ENCODE measurements at places on chromosomes 13 and 19.

- no peak for DNase-seq
Measured at GRCh38 chr19:16048583-16048982, 27.7 kb upstream of the TPM4 start.

- no peak for DNase-seq
Measured at GRCh38 chr13:87820241-87820640, 149.1 kb downstream of the SLITRK5 start.

DNA sequence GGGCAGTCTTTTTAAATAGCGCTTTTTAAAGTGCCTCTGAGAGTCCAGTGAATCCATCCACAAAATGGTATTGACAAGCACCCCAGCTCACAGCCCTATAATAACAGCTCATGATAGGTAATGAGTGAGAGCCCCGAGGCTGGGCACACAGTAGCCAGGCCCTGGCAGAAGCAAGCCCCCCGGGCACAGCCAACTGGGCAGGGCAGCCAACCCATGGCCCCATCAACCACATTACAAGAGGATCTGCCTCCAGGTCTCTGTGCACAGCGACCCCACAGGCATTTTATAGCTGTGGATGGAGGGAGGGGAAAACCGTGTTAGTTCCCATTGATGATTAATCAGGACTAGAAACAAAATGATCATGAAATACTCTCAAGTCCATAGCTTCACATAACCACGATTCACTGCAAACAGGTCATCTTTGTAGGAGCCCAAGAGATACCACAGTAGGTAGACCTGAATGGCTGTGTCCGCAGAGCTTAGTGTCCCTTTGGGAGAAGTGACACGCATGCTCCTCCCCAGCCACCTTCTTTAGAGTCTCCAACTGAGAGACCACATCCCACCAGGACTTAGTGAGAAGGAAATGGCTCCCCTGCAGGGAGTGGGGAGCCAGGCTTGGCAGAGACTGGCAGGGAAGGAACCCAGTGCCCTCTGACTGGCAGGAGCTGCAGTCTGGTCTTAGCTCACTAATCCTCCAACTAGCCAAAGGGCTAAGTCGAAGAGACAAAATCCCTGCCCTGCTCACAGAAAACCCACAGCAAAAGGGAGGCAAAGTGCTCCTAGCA is 4.3 kb upstream of the VSTM2B start:
- no peak for DNase-seq

DNA sequence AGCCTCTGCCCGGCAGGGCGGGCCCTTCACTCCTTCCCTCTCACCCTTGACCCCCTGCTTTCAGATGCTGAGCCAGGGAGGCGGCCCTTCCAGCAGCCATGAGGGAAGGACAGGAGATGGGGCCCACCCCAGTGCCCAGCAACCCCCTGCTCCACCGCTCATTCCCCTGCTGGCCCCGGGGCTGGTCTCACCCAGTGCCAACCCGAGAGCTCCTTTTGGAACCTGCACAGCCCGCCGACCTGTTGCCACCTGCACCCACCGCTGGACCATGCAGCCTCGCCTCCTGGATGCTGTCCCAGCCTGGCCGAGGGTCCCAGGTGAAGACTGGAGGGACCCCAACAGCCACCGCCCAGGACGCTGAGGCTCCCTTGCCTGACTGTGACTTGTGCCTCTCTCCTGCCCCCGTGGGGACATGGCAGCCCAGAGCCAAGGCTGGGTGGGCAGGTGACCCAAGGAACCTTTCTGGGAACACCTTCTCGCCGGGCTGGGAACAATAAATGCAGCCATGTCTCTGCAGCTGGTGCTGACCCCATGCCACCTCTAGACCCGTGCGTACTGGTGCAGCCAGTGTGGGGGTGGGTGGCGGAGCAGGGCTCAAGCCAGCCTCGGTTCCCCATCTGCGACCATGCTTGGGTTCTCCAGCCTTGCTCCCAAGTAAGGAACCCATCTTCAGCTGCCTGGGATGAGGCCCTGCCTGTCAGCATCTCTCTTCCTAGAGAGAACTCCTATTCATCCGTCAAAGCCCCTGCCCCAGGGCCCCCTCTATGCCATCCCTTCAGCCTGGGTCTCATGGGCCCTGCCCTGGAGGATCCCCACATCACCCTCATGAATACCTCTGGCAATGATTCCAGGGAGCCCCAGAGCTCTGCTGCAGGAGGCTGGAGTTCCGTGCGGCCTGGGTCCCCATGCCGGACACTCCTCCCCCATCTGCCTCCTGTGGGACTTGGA is 3.7 kb downstream of the FAM174C start:
- no peak for DNase-seq

- no peak for DNase-seq
Measured at GRCh38 chr13:77001963-77002587, 10.2 kb downstream of the CLN5 start.

- peak; percentile 51 for DNase-seq
Measured at GRCh38 chr13:30720172-30720869, 15.0 kb upstream of the ALOX5AP start.

GRCh38 chr19:15812060-15812722 is 3.3 kb downstream of the OR10H1 start:
- peak; percentile 10 for DNase-seq

DNA sequence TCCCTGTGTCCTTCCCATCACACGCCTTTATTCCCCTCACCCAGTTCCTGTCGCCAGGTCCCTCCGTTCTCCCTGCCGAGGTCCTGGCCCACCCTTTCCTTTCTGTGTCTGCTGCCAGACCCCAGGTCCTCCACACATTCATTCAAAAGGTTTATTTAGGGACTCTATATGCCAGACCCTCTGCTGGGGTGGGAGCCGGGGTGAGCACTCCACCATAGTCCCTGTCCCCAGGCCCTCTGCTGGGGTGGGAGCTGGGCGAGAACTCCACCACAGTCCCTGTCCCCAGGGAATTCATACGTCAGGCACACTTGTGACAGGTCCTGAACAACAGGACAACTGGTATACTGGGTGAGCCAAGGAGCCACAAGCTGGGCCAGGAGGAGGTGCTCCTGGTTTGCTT is 34.4 kb upstream of the TUBGCP3 start:
- no peak for DNase-seq

DNA sequence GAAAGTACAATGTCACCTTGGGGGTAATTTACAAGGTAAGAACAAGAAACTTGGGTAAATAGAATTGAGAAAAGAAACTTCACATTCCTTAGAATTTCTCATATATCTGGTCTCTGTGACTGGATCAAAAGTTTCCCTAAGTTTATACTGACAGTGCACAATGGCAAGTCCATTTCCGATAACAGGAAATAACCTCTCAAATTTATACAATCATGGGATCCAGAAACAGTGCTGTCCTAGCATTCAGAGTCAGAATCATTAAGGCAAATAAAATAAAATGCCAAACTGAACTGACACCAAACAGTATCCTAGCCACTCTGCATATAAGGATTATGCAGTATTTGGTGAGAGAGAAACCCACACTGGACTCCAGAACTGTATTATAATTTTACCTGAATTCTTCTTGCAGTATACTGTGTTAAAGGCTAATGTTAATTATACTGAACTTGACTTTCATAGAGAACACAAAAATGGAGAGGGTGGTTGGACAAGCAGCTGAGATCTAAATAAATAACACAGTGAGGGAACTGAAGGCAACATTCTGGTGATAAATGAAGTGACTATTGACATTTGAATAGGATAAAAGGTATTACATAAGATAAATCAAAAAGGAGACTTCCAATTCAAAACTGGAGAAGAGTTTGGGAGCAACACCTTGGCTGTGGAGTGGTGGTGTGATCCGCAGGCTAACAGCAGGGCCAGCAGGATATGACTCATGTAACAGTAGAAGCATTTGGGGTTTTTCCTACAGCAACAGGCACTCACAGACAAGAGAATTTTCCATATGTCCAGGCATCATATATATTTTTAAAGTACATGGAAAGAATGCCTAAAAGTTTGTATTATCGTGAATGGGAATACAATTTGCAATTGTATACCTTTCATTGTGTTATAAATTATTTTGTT is 932.5 kb upstream of the MIR17HG start:
- no peak for DNase-seq

DNA sequence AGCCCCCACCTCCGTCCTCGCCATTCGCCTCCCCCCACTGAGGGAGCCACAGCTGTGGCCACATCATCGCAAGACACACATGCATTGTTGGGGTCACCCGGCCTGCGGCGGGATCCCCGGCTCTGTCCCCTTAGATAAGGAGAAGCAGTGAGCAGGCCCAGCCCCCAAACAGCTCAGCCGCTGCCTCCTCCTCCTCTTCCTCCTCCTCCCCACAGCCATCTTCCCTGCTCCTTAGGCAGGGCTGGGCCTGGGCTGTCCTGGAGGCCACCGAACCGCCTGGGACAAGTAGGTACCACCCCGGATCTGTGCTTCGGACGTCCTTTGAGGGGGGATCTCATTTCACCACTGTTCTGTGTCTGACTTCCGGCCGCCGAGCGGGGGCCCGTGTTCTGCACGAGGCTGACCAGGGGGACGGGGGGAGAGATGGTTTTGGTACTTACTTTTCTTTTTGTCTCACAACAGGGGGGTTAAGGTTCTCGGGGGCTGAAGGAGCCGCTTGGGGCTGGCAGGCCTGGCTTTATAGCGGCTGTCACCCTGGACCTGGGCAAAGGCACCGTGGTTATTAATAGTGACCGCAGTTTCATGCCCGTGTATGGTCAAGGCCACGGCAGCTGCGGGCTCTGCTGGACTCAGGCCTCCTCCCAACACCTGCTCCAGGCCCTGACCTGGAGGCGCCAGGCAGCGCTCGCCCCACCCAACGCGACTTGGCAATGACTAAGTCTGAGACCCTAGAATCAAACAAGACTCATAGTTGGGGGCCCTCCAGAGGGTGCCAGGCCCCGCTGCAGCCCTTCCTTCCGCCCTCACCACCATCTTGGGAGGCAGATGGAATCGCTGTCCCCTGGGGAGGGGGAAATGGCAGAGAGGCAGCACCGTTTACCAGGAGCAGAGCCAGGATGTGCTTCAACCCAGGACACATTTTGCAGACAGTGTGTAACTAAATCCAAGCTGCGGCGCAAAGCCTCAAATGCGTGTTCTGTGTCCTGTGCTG is 18.3 kb downstream of the NMRK2 start:
- no peak for DNase-seq

- DNase-seq, result peak; percentile 43
Measured at GRCh38 chr19:17001603-17002183, 24.9 kb downstream of the CPAMD8 start.

- DNase-seq, result no peak
Measured at GRCh38 chr19:41563854-41564514, 12.0 kb upstream of the CEACAM21 start.

GRCh38 chr13:31029102-31029501 is 96.6 kb downstream of the TEX26 start:
- no peak for DNase-seq

DNA sequence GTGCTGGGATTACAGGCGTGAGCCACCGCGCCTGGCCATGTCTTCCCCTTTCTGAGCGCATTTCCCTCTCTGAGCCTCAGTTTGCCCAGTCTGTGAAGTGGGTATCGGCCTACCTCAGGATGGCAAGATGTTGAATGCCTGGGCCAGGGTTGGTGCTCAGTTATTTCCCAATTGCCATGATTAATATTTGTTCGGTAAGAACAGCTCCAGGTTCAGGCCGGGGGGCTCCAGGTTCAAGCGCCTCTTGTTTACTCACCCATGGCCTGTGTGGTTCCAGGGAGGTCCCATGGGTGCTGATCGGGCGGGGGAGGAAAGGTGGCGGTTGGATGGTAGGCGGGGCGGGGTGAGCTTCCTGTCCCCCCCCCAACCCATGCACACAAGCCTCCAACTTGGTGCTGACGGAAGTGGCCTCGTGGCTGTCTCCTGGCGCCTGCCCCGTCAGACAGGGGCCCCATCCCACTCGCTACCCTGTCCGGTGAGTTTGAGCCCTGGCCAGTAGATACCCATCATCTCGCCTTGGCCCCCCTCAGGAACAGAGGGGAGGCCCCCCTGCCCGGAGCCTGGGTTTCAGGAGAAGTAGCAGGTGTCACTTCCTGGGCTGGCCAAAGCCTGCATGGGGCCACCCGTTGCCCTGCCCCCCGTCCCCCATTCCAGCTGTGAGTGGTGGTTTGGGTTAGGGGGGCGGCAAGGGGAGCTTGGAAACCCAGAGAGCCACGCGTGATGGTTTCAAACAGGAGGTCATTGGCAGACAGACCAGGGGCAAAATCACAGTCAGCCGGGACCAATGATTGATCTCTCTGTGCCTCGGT is at the start of gene FCHO1:
Gene FCHO1 (plus strand): TSS at position 375 of the 809 bp plus-strand sequence. CDS start 3,688 bp downstream, outside the sequence.
- peak; percentile 93 for DNase-seq

GRCh38 chr13:52738719-52739467 is 727 bp downstream of the CNMD start:
- DNase-seq, result peak; percentile 21

DNA sequence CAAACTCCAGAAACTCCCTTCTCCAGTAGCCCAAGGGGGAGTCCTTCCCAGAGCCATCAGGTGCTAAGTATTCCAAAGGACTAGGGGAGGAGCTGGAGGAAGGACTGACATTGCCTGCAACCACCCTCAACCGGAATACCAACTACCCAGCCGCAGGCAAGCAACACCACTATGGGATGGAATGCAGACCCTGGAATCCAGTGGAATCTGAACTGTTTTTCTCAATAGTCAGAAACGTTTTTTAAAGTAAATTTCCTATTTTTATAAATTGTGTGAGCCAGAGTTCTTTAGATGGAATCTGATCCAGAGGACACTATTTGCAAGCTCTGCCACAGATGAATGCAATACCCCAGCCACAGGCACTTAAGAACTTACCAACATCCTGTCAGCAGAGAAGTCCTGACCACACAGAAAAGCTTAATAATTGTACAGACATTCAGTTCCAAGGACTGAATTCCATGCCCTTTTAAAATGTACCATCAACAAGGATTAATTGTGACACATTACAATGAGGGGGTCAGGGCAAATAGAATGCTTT is 92.1 kb downstream of the USP12 start:
- no peak for DNase-seq

DNA sequence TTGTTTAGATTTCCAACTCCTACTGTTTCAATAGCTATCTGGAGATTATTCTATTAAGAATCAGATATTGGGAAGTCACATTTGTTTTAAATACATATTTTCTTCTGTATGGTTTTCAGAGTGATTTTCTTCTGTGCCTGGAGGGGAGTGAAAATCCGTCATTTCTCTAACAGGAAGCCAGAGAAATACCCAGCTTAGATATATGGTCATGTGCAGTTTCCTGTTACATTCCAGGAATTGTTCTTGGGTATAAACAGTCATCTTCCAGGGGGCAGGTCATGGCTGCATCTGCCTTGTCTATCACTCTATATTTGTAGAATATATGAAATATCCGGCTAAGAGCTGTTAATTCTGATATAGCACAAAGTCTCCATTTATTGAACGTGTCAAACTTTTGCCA is 77.5 kb upstream of the MIR17HG start:
- DNase-seq, result no peak

Data from activated CD4-positive, alpha-beta T cell treated with anti-CD3 and anti-CD28 coated beads, Interleukin-2, Interleukin-6, amounts not matched to agents 100 ng/mL and 50 ng/mL, durations not matched to agents 16 hours and 8 hours (primary cell).